HS-5 (cell line): ENCODE measurements at places on chromosomes 16 and 17.

DNA sequence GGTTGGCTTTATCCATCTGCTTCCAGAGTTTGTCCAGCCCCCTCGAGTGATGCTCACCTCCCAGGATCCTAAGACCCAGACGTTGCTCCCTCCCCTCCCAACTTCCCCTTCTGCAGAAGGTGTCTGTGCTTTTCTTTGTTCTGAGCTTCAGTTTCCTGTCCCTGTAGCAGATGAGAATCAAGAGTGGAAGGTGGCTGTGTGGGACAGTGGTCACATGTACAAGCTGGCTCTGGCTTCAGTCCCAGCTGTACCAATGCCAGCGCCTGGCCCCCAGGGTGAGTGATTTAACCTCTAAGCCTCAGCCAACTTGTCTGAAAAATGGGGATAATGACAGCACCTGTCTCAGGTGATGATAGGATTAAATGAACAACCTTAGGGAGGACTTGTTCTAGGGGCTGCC is 7.7 kb downstream of the PRR15L start:
- no peak for DNase-seq

DNA sequence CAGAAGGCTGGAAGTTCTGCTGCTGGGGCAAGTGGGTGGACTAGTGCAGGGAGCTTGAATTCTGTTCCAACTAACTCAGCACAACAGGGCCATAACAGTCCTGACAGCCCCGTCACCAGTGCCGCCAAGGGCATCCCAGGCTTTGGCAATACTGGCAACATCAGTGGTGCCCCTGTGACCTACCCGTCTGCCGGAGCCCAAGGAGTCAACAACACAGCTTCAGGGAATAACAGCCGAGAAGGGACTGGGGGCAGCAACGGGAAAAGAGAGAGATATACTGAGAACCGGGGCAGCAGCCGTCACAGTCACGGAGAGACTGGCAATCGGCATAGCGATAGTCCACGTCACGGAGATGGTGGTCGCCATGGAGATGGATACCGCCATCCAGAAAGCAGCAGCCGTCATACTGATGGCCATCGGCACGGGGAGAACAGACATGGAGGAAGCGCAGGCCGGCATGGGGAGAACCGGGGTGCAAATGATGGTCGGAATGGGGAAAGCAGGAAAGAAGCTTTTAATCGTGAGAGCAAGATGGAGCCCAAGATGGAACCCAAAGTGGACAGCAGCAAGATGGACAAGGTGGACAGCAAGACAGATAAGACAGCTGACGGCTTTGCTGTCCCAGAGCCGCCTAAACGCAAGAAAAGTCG is 9.4 kb upstream of the PSMC5 start:
- DNase-seq, result no peak

DNA sequence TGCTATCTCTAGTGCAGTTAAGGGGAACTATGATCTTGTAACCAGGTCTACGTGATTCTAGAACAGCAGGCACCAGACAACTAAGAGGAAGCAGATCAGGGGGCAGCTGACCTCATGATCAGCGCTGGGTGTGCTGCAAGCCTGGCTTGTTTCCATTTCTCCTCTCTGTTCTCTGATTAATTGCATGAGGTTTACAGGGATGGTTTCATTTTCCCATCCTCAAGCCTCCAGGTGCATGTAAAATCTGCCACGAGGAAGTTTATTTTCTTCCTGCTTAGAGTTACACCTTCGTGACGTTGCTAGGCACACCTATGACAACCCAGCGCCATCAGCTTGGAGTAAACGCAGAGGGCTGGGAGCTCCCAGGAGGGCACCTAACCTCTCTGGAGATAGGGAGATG is 4.3 kb upstream of the NUPR1 start:
- DNase-seq, result no peak

DNA sequence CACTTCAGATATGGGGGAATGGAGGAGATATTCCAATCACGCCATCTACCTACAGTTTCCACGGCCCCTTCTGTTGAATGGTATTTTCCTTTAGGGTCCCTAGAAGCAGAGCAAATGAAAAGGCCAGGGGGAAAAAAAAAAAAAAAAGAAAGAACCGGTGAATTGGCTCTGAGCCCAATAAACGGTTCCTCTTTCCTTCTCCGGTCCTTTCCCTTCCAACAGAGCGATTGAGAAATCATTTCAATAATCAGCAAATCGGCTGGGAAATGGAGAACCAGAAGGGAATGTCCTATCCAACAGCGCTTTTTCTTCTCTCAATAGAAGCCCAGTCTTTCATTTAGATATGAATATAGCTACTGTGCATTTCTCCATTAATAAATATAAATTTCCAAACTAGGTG is 26.8 kb upstream of the HOXB13 start:
- no peak for DNase-seq

DNA sequence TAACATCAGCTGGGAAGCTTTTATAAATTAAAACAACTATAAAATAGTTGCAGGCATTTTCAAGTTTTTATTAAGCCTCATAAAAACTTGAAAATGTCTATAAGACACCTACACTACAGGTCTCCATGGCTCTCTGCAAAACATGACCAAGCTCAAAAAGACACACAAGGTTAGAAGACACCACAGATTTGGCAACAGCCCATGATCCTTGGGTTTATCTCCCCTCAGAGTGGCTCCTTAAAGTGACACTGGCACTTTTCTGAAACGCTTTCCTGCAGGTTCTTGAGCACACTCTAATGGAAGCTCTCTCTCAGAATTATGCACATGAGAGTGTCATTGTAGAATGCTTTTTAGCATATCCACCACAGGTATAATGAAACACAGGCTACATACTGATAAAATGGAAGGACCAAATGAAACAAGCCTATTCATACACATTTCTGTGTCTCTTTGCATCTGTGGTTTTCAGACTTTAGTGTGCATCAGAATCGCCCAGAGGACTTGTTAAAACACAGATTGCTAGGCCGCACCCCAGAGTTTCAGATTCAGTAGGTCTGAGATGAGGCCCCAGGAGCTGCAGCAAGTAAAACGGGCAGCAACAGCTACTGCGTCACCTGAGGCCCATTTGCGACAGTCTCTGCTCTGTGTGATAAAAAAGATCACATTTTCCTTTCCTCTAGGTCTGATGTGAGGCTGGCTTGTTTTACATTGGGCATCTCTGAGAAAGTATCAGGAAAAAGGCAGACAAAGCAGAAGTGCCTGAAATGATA is 75.0 kb upstream of the WSB1 start:
- no peak for DNase-seq

DNA sequence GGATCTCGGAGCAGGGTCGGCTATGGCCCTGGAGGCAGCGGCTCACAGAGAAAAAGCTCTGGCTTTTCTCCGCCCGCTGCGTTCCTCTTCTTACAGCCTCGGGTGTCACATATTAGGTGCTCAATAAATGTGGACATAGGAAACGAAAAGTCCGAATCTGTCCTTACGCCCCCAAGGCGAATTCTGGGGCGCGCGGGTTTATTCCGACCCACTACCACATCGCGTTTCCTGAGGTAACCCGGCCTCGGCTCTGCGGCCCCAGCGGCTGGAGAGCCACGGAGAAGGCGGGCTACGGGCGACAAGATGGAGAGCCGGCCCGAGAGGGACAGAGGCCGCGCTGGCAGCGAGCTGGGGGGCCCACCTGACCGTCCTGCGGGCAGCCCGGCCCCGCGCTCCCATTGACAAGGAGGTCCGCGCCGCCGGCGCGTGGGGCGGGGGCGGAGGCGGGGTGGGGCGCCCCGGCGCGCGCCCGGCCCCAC is 573 bp upstream of the GNAO1 start:
- no peak for DNase-seq

DNA sequence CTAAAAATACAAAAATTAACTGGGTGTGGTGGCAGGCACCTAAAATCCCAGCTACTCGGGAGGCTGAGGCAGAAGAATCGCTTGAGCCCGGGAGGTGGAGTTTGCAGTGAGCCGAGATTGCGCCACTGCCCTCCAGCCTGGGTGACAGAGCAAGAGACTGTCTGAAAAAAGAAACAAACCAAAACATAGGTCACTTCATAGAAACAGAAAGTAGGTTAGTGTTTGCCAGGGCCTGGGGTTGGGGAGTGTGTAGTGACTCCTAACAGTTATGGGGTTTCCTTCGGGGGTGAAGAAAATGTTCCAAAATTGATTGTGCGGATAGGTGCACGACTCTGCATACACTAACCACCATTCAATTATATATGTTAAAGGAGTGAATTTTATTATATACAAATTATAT is 59.2 kb downstream of the ATP2C2 start:
- no peak for DNase-seq

- DNase-seq, result no peak
These were observed 12.4 kb downstream of the PRSS27 start for GRCh38 chr16:2707368-2708289.

DNA sequence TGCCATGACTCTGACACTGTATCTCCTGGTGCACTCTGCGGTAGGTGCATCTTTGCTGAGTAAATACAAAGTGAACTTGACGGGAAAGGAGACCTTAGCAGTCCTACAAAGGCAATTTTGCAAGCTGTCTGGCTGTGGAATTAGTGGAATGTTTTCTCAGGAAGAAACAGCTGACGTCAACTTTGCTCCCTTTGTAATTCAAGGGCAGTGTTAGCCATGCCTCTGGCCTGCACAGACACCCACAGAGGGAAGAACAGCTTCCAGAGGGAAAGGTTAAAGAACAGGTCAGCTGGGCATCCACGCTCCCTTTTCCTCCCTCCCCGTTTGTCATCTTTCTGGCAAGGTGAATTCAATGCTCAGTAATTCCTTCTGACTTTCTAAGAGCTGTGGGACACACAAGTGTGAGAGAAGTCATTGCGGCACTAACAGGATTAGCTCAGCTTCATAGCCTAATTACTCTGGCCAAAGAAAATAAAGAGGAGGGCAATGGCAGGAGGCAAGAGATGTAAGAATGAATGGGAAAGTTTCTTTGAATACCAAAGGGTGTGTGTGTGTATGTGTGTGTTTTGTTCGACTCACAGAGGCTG is 476.9 kb upstream of the GOT2 start:
- DNase-seq, result peak; percentile 25

GRCh38 chr17:41339571-41340172 is 11.0 kb downstream of the KRT33A start:
- DNase-seq, result no peak

- DNase-seq, result no peak
These were observed 144.0 kb upstream of the CHMP6 start for GRCh38 chr17:80847496-80848230.

DNA sequence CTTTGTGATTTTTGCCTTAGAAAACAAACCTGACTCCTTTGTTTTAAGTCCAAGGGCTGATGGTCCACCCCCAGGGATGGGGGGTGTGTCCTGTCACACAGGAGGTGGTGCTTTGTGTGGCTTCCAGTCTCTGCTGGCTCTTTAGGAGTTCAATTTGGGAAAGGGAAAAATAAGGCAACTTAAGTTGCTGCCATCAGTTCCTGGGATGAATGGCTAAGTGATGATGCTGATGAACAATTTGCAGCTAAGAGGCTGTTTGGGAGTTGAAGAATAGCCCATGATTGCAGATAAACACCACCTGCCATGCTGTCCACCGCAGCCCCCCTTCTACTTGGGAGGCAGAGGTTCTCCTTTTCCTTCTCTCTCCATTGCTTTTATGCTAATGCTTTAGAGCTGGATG is 40.2 kb downstream of the ARL4D start:
- DNase-seq, result no peak

- no peak for DNase-seq
These were observed 18.4 kb downstream of the BLMH start for GRCh38 chr17:30273373-30273772.

DNA sequence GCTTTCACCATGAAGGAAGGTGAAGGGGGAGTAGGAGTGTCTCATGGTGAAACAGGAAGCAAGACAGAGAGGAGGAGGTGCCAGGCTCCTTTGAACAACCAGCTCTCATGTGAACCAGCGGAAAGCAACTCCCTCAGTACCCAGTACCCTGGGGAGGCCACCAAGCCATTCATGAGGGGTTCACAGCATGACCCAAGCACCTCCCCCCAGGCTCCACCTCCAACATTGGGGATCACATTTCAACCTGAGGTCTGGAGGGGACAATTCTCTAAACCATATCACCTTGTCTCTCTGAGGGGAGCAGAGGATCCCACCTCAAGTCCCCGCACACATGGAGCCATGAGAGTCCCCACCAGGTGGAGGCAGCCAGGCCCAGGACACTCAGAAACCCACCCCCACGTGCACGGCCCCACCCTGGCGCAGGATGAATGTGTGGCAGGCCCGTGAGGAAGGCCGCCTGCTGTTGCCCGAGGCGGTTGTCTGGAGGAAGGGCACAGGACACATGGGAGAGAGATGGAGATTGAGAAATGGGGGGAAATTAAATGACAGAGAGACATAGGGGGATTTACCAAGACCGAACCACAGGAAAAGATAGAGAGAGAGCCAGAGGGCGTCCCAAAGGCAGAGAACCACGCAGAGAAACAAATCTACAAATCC is 85.9 kb downstream of the TMEM132E start:
- no peak for DNase-seq

DNA sequence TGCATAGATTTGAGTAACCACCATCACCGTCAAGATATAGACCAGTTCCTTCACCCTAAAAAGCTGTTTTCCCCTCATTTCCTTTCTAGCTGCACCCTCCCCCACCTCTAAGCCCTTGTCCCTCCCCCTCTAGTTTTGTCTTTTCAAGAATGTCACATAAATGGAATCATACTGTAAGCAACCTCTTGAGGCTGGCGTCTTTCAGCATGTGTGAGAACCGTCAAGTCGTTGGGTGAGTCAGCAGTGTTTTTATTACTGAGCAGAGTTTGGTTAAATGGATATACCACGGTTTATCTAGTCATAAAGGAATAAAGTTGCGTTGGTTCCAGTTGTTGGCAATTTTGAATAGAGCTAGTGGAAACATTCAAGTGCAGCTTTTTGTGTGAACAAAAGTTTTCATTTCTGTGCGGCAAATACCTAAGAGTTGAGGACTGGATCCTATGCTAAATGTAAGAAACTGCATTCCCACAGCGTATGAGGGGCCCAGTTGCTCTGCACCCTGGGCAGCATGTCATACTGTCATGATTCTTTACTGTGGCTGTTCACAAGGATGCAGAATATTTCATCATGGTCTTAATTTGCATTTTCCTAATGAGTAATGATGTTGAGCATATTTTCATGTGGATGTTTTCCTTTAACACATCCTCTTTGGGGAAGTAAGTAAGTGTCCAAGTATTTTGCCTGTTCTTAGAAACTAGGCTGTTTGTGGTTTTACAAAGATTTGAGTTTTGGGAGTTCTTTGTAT is 264.3 kb downstream of the CPPED1 start:
- peak; percentile 30 for DNase-seq

GRCh38 chr17:59406808-59407381 is 75.4 kb downstream of the YPEL2 start:
- DNase-seq, result no peak

GRCh38 chr17:59897090-59897489 is 4.2 kb downstream of the RPS6KB1 start:
- no peak for DNase-seq

DNA sequence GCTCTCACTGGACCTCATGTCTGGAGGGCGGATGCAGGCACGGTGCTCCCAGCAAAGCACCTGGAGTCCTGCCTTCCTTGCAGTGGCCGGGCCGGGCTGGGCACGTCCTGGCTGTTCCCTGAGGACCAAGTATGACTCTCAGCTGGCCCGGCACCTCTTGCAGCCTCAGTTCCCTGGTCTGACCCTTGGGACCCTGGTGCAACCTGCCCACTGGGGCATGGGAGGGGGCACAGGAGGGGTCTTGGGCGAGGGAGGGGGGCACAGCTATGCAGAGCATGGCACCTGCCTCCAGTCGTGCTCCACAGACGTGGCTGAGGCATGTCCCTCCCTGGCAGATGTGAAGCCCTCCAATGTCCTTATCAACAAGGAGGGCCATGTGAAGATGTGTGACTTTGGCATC is 19.6 kb downstream of the MAP2K3 start:
- DNase-seq, result no peak
